Fibroblast of the conjunctiva (primary cell): ENCODE measurements at places on chromosomes 2 and 18.

- no peak for DNase-seq
Measured at GRCh38 chr18:22814329-22814703, 118.8 kb upstream of the RBBP8 start.

GRCh38 chr2:134722728-134723127 is 3.9 kb upstream of the TMEM163 start:
- DNase-seq, result no peak

DNA sequence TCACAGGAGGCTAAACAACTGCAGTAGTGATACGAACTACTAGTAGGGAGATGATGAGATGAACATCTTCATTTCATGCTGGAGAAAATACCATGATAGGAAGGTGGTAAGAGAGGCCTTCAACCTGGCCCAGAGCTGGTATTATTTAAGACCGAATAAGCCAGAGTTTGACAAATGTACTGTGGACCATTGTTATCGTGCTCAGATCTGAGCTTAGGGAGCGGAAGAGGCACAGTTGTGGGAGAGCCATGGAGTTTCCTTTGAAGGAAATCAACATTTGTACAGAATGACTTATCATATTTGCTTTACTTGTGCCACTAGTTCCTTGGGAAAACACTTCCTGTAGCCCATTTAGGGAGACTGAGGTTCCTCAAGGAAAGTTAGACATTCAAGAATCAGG is 260.6 kb upstream of the TNP1 start:
- DNase-seq, result no peak

GRCh38 chr18:39647627-39648534 is 2082.3 kb upstream of the CELF4 start:
- peak; percentile 71 for DNase-seq

DNA sequence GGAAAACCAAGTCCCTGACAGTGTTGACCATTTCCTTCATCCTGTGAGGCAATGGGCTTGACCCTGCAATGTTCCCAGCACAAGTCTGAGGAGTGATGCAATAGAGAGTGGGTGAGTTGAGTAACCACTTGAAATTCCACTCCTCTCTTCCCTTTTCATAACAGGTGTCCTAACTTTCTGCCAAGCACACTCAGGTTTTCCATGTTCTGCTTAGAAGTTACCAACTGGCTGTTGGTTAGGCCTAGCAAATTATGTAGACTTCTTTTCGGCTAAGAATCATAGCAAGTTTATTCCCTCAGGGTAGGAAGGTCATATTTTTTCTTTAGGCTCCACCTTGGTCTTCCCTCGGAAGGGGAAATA is 11.5 kb downstream of the GNLY start:
- peak; percentile 97 for DNase-seq

DNA sequence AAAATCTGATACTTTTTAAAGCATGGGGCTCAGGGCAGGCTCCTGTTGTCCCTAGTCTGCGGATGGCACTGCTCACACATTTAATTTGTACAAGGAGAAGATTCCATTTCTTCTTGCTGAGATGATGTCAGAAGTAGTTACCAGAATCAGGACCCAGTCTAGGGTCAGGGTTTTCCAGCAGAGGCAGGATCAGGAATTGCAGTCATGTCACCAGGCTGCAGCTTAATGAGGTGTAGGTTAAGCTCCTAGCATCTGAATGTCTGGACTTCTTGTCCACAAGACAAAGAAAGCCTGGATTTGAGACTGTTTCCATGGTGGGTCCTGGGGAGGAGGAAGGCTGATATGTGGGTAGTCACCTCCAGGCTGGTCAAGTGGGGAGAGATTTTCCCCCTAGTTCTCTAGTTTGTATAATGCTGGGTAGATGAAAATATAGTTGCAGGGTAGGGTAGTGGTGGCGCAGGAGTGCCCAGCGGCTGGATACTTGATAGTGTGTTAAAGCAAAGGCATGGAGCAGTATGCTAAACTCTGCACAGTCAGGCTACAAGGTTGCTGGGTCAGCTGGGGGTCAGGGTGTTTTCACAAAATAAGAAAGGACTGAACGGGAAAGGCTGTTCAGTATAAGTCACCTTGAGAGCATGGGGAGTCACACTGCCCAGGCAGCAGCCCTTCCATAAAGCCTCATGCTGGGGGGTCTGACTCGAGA is 148.4 kb downstream of the PRKCE start:
- DNase-seq, result no peak

DNA sequence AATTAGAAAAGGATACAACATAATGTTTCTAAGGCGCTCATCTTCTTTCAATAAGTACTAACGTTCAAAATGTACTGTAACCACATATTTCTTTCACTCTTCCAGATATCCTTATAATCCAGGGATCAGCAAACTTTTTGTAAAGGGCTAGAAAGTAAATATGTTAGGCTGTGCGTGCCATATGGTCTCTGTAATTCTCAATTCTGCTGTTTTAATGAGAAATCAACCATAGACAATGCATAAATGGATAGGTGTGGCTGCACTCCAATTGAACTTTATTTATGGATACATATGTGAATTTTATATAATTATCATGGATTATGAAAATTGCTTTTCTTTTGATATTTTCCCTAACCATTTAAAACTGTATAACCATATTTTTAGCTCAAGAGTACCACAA is 459.4 kb downstream of the EPHA4 start:
- no peak for DNase-seq

GRCh38 chr18:79534356-79534755 is 138.6 kb downstream of the NFATC1 start:
- no peak for DNase-seq

DNA sequence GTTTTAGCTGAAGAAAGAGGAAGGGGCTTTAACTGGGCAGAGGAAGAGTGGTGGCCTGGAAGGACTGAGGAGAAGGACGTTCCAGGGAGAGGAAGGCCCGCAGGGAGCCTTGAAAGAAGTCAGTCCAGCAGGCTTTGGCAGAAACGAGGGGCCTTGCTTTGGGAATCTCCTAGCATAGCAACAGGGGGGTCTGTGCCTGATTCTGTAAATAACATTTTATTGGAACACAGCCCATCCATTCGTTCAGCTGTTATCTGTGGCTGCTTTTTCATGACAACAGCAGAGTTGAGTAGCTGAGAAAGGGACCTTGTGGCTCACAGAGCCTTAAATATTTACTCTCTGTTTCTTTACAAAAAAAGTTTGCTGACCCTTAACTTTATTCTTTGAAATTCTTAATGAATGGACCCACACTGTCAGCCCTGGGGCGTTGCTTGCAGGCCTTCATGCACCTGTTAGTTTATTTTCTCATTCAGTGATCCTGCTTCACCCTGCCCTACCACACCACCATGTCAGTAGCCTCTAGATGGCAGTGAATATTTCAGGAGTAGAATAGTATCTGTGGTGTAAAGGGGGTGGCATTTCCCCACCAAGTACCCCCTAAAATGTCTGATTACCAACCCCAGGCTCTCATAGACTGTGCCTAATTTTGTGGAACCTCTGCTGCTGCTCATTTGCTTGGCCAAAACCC is 61.0 kb downstream of the MGAT5 start:
- DNase-seq, result no peak

- DNase-seq, result no peak
Measured at GRCh38 chr2:86675104-86675503, 45.0 kb upstream of the RMND5A start.

DNA sequence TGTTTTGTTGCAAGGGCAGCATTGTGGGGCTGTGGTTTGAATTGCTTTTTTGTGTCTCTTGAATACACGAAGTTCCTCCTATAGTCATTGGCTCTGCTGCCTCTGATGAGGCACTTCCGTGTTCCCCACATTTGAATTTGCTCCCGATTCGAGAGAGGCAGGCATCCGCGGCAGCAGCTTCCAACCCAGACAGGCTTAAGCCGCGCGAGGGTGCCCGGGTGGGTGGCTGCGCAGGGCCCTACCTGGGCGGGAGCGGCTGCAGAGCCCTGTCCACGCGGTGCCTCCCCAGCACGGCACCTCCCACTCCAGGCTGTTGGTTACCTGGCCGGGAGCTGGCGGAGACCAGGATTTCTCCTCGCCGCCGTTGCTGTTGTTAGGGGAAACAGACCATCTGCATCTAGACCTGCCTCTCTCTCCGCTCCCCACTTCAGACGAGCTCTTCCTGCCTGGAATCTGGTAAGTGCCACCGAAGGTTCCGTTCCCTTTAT is 151.3 kb downstream of the NEDD4L start:
- no peak for DNase-seq

DNA sequence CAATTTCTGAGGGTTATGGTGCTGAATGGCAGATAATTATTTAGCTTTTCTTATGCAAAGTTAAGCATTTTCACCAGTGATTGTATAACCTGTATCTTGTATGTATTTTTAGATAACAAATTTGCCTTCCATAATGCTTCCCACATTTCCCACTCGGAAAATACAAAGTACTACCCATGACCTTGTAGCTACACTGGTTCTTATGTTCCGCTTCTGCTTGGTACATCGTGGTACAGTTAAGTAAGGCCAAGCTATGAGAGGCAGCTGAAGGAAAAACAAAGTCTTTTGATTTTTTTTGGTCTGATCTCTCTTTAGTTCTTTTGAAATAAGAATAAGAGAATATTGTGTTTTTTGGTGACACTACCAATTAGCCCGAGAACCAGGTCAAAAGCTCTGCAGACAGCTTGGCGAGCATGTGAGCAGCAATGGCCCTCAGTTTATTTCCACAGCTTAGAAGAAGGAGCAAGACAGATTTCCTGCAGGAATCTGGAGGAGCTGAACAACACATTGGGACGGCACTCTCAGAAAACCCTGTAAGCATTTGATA is 26.8 kb downstream of the SH3YL1 start:
- DNase-seq, result no peak

- peak; percentile 76 for DNase-seq
Measured at GRCh38 chr2:205675861-205676516, 6.3 kb upstream of the NRP2 start.

GRCh38 chr2:27705851-27706622 is 42.3 kb downstream of the SLC4A1AP start:
- peak; percentile 79 for DNase-seq

DNA sequence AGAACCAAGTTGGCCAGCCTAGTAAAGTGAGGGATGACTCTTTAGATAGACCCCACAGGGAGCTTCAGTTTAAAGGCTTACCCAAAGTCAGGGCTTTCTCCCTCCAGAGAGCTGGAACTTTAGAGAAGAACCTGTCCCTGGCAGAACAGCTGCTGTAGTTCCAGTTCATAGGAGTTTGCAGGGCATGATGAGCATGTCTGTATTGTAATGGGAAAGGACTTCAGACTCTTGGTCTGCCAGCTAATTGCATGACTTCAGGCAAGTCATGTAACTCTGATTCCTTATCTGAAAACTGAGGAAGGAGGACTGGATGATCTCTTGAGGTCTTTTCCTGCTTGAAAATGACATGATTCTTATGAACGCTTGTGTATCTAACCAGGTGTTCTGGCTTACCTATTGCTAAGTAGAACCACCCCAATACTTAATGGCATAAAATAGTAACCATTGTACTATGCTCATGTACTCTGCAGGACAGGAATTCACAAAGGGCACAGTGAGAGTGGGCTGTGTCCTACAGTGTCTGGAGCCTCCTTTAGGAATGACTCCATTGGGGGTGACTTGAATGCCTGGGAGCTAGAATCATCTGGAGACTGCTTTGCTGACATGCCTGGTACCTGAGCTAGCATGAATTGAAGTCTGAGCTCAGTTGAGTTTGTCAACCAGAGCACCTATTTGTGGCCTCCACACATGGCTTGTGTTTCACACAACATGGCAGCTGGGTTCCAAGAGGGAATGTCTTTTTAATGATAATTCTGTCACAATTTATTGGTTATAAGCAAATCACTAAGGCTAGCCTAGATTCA is 18.9 kb downstream of the SP5 start:
- no peak for DNase-seq

DNA sequence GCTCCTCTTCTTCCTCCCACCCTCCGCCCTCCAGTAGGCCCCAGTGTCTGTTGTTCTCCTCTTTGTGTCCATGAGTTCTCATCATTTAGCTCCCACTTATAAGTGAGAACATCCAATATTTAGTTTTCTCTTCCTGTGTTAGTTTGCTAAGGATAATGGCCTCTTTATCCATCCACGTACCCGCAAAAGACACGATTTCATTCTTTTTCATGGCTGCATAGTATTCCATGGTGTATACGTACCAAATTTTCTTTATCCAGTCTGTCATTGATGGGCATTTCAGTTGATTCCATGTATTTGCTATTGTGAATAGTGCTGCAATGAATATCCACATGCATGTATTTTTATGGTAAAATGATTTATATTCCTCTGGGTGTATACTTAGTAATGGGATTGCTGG is 82.2 kb downstream of the COPS8 start:
- no peak for DNase-seq

DNA sequence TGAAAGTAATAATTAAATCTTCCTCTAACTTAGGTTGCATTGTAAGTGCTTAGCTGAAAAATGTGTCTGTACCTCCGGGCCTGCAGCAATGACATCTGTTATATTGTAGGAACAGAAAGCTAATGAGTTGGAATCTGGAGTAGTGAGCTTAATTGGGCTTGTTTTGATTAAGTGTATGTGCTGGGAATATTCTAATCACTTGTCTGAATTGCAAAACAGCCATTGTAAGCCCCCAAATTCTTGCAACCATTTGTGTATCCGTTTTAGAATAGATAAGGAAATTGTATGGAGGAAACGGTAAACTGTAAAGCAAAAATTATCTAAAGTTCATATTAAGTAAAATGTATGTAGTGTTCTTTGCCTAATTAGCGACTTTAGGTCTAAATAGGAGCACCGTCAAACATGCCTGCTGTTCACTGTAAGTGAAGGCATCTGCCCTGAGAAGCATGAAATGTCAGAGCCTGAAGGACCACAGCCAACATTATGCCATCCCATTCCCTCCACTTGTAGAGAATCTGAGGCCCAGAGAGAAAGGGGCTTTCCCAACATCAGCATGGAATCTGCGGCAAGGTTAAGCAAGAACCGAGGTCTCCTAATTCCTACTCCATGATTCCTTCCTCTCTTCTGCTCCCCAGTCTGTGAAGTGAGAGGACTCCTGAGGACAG is 466.4 kb downstream of the TDRD15 start:
- no peak for DNase-seq

GRCh38 chr18:43866696-43867095 is 589.4 kb upstream of the SYT4 start:
- DNase-seq, result no peak

- no peak for DNase-seq
Measured at GRCh38 chr18:51562866-51563265, 365.4 kb upstream of the MEX3C start.

- peak; percentile 34 for DNase-seq
Measured at GRCh38 chr2:217283460-217283859, 423.6 kb upstream of the TNP1 start.

GRCh38 chr2:225337183-225337582 is 62.3 kb upstream of the NYAP2 start:
- DNase-seq, result peak; percentile 9

DNA sequence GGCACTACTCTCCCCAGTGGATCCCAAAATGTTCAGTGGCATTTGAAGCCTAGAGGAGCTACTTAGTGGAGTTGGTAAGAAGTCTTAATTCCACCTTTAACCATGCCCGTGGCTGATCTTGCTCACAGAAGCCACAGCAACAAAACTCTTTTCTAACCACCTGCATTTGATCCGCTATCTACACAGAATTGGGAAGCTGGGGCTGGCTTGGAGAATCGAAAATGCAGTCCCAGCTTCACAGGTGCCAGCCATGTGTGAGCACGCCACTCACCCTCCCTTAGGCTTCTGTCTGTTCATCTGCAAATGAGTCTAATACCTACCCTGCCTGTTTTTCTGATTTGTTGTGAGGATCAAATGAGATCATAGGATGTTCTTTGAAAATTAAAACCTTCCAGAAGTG is 182.6 kb downstream of the BCL11A start:
- DNase-seq, result no peak

- DNase-seq, result no peak
Measured at GRCh38 chr18:58671632-58672564, 633 bp downstream of the MALT1 start.

GRCh38 chr18:44805176-44805575 is 124.5 kb downstream of the SETBP1 start:
- DNase-seq, result no peak

GRCh38 chr2:106686814-106687213 is 199.2 kb downstream of the ST6GAL2 start:
- no peak for DNase-seq
